ENCODE measurements at places on chromosomes 11 and 22.

- DNase-seq = no peak
Observed at GRCh38 chr11:32307471-32307870, 127.9 kb downstream of the WT1 start.

DNA sequence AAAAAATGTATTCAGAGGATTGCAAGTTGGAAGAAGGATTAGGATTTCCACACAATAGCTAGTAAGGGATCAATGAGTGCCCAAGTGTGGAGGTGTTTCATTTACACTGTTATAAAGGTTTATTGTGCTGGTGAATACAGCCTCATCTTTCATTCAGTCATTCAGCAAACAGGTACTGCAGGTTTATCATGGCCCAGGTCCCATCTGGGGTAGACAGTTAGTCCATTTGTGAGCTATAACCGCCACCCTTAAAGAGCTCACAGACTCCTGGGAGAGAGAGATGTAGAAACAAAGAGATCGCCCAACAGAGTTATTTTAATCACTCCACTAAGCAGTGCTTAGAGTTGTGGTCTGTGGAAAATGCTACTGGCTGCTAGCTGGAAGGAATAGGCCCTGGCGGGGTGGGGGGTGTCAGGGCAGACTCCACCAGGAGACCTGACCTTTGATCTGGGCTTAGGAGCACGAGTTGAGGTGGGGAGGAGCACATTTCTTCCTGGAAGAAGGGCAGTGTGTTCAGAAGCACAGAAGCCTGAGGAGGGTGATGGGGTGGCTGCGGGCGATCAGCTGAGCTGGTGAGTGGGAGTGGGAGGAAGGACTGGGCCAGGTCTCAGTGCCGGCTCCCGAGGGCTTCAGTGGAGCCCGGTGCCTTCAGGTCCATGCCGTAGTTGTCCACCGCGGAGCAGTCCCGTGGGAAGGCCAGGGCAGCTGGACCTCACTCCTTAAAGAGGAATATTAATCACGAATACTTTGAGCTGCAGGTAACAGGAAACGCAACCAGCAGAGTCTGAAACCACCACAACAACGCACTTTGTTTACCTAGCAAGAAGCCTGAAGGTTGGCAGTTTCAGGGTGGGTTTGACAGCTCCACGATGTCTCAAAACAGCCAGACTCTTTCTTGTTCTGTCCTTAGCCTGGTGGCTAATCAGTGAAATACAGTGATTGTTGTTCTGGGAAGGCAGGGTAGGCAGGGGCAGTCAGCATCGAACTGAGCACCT, 11.2 kb downstream of the TOM1 start:
- DNase-seq = no peak

- no peak for DNase-seq
Observed at GRCh38 chr11:4194889-4195288, 100.3 kb downstream of the RRM1 start.

GRCh38 chr11:74019860-74020259, 11.0 kb upstream of the UCP3 start:
- DNase-seq = no peak

- DNase-seq = no peak
Observed at GRCh38 chr11:105466582-105467228, 143.2 kb upstream of the GRIA4 start.

- DNase-seq = no peak
Observed at GRCh38 chr11:86983021-86983488, 27.9 kb upstream of the FZD4 start.

- DNase-seq = no peak
Observed at GRCh38 chr11:67656278-67656922, 5.9 kb upstream of the ACY3 start.

DNA sequence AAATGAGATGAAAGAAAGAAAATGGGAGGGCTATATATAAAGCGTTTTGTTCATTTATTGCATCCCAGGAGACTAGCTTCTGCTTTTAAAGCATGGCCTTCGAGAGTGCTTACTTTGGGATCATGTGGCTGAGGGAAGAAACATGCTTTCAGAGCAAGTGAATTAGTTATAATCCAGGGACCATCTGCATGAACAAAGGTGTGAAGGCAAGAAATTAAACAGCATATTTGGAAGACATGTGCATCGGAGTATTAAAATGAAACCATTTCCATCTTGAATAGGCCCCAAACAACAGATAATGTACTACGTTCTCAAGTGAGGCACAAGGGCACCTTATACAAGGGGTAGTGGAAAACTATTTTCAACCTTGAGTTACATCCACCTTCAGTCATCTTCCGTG, 51.4 kb downstream of the ZBTB44 start:
- no peak for DNase-seq
